ENCODE measurements at places on chromosomes 13 and 19.

DNA sequence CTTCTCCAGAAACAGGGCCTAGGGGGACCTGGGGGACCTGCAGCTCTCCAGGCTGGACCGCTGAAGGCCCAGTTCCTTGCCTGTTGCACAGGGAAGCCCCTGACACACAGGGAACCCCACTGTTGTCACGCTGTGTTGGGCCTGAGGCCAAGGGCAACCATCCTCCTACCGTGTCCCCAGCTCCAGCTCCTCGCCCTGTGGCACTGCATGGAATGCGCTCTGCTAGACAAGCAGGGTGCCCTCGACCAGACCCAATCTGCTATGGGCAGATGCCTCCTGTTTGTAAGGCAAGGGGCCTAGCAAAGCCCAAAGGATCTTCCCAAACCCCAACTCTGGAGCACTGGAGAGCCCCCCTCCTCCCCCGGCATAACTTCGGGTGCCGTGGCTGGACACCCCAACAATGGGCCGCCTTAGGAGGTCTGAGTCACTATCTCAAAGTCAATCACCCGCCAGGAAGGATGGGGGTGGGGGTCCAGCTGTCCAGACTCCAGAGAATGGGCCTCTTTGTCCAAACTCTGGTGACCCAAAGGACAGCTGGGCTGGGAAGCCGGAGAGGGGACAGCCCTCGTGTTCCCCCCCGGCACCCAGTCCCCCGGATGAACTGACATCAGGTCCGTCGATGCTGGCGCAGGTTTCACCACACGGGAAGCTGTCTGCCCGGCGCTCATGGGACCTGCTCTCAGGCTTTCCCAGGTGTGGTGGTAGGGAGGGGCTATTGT, 3.7 kb downstream of the BRSK1 start:
- DNase-seq, result no peak

DNA sequence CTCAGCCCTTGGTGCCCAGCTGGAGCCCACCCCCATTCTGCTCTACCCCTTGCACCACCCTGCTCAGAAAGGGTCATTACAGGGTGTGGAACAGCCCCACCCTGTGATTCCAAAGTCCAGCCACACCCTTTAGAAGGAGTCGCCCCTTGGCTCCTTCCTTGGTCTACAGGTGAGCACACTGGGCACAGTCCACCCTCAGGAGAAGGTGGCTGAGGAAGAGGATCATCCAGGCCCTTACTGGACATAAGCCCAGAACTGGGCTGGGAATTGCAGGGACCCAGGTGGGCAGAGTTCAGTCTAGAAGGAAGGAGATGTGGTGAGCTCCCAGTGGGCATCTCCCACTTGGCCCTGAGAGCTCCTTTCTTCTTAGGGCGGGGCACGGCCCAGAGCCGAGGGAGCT, 8.6 kb downstream of the SLC46A3 start:
- no peak for DNase-seq

DNA sequence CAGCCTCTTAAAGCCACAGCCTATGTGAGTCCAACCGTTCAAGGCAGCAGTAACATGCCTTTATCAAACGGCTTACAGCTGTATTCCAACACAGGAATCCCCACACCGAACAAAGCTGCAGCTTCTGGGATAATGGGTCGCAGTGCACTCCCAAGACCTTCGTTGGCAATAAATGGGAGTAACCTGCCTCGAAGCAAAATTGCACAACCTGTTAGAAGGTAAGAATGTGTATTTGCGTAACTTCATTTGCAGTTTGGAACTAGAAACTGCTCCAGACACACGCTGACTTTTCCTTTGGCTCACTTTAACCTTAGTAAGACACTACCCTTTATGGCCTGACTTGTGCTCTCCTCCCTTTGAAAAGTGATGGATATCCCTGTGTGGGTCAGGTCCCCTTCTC, 63.4 kb downstream of the SLAIN1 start:
- no peak for DNase-seq

DNA sequence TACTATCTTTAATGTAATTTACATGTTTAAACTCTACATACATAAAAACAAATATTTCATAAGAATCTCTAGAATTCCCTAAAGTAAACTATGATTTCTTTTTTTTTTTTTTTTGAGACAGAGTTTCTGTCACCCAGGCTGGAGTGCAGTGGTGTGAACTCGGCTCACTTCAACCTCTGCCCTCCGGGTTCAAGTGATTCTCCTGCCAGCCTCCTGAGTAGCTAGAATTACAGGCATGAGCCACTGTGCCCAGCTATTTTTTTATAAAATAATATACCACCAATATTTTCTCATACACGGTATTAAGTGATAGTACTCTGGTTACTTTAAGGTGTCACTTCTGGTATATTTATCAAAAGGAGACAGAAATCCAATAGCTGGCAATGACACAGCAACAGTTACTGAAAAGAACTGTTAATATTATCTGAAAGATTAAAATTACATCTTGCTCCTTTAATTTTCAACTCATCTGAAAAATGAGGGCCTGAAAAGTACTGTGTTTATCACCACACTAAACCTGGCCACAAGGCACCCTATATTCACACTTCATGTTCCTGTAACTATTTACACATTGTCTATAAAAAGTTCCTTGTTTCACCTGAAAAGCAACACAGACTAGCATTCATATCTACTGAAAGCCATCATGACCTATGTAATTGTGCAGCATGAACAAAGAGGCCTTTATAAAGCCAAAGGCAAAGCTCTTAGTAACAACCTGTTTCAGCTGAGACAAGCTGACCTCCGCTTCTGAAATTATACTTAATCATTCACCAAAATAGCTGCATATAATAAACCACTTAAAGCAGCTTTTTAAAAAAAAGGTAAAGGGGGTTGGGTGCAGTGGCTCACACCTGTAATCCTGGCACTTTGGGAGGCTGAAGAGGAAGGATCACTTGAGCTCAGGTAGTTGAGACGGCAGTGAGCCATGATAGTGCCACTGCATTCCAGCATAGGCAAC, 106.1 kb downstream of the SLC25A15 start:
- DNase-seq, result no peak

- DNase-seq, result peak; percentile 92
These were observed 26.3 kb downstream of the DCAF15 start for GRCh38 chr19:13978351-13979243.

GRCh38 chr19:40335855-40336600, 12.2 kb downstream of the C19orf47 start:
- DNase-seq, result no peak

- no peak for DNase-seq
These were observed 265.3 kb upstream of the STARD13 start for GRCh38 chr13:33550885-33551284.
